ENCODE measurements at places on chromosomes 13 and 19.
A peak's percentile ranks its signal among the peaks of the same experiment; 100 is the strongest.

DNA sequence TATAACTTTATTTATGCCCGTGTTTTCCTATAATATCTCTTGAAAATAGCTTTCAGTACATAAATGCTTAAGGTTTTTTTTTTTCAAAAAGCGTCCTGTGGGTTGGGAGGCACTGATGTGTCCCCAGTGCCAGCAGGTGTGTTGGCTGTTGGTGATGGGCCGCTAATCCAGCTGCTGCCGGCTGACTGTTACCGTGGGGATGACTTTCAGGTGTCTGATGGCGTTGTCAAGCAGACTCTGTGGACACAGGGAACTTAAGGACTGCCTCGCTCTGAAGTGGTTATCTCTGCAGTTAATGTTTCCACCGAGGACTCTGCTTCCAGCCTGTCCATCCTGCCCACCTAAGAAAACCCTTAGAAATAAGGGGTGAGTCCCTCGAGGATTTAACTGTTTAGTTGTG, 94.5 kb downstream of the ANKRD10 start:
- peak; percentile 18 for DNase-seq

DNA sequence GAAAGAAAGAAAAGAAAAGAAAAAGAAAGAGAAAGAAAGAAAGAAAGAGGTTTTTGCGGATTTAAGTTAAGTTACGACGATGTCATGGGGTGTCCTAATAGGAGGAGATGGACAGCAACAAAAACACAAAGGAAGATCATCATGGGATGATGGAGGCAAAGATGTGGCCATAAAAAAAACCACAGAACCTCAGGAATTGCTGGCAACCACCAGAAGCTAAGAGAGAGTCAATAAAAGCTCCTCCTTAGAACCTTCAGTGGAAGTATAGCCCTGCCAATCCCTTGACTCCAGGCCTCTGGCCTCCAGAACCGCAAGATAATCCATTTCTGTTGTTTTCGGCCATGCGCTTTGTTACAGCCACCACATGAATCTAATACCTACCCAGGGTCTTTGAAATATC, 11.5 kb downstream of the PLEKHA4 start:
- no peak for DNase-seq

- DNase-seq: no peak
Observed at GRCh38 chr13:74062933-74063332, 71.3 kb downstream of the KLF12 start.

DNA sequence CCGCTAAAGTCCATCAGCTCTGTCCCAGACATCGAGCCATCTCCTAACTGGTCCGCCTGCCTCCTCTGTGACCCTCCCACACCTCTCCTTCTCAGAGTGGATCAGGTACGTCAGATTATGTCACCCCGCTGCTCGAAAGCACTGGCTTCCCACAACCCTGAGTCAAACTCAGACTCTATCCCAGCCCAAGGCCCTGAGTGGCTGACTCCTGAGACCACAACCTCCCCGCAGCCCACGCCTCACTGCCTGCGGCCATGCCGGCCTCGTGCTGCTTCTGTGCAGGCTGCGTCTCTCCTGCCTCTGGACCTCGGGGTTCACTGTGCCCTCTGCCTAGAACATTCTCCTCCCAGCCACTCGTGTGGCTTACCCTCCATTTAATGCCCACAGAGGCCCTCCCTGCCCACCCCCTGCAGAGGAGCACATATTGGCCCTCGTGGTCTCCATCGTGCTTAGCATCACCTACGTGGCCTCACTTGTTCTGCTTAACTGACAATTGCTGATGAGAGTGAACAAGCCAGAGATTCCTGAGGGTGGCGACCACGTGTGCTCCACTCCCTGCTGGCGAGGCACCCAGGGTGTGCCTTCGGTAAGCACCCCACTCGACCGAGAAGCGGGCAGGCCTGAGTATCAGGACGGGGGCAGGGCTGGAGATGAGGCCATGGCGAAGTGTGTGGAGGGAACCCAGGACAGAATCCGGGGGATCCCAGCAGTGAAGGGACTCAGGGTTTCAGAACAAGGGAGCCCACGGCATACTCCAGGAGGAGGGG, 13.5 kb upstream of the FKRP start:
- no peak for DNase-seq

- DNase-seq: no peak
Observed at GRCh38 chr13:89136678-89137077, 1465.5 kb downstream of the SLITRK5 start.

- peak; percentile 20 for DNase-seq
Observed at GRCh38 chr13:94917824-94918223, 205.5 kb upstream of the SOX21 start.

DNA sequence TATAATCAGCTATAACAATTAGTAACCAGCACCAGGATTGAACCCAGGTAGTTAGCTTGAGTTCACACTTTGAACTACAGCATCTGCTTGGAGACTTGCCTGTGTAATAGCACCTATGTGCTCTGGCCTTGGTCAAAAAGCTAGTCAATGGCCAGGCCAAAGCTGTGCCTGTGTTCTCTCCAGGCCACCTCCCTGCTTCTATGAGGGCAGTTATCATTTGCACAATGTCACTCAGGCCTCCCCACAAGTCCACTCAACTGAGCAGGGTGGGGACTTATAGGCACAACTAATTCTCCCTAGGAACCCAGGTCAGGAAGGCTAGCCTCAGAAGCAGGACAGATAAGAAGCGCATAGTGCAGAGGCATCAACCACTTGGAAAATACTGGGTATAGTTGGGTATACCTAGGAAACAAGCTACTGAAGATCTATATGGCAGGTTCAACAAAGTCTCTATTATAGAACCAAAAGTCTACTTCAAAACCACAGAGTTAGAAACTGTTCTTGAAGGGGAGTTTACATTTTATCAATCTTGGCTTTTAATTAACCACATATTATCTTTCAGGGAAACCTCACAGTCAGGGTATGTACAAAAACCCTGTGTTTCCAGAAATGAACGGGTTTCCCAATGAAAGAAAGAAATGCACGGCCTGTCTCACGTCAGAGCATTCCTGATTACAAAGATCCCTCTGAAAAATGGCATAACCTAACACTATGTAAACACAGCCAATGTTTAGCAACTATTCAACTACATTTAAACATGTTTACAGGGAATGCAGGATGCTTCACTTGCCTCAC, 140.9 kb downstream of the ABCC4 start:
- DNase-seq: no peak

GRCh38 chr19:6425732-6426620, 1.4 kb upstream of the KHSRP start:
- no peak for DNase-seq

DNA sequence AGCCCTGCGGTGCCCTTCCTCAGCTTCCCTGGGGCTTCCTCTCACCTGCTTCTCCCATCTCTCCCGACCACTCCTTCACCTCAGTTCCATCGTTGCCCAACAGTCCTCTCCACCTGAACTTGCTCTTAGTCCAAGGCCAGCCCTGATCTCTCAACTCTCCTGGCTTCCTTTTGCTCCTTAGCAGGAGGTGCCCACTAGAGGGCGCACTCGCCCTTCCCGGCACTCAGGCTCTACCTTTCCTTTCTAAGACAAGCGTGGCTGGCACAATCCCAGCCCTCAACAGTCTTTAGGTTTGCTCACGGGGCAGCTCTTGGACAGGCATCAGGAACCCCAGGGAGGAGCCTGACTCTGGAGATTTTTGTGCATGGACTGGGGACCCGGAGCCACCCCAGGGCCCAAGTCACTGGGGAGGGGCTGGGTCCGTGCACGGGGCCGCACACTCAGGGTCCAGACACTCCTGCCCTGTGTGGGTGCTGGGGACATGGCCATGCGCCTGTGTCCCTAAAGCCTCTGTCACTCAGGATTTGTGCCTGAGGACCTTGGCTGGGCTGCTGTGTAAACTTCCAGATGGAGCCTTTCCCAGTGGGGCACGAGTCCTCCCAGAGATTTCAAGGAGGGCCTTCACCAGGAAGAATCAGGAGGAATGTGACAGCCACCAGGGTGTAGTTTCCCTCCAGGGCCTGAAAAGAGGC, 12.1 kb upstream of the CEACAM8 start:
- peak; percentile 75 for DNase-seq

GRCh38 chr13:90416938-90417337, 930.5 kb upstream of the MIR17HG start:
- peak; percentile 15 for DNase-seq

- DNase-seq: no peak
Observed at GRCh38 chr19:54530866-54531265, 28.2 kb downstream of the LAIR2 start.

DNA sequence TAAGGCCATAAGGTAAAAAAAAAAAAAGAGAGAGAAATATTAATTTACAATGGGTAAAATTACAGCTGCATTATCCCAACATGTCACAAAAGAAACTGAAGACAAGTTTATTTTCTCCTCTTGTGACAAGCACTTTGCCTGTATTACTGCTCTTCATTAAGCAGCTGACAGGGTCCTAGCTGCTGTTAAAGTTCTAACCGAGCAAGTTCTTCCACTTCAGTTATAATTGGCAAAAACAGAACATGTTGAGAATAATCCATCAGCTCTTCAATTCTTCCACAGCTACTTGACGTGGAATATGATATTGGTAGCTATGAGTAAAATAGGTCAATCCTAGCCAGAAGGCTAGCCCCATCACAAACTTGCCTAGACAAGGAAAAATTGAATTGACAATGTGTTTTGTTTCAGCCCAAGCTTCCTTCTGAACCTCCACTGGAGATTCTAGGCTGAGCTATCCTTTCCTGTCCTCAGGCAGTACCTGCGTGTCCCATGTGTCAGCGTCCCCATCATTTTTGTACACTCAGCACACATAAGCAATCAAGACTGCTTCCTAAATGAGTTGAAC, 32.2 kb upstream of the DOCK9 start:
- DNase-seq: no peak

DNA sequence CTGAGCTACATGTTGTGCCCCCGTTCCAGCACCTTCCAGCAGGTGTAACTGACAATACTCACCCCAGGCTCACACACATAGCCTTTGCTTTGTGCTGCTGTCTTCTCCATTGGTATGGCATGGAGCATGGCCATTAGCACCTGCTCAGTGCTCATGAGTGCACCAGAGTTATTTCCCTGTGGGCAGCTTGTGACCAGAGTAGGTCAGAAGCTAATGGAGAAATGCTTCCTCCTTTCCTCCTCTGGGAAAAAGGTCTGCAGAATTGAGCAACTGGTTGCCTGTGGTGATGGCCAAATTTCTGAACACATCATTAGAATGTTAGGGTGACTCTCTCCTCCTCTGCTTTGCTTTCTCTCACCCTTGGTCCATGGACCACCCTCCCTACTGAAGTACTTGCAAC, 344.5 kb upstream of the TMTC4 start:
- no peak for DNase-seq

- peak; percentile 93 for DNase-seq
Observed at GRCh38 chr13:74135326-74136083, 1.3 kb upstream of the KLF12 start.

DNA sequence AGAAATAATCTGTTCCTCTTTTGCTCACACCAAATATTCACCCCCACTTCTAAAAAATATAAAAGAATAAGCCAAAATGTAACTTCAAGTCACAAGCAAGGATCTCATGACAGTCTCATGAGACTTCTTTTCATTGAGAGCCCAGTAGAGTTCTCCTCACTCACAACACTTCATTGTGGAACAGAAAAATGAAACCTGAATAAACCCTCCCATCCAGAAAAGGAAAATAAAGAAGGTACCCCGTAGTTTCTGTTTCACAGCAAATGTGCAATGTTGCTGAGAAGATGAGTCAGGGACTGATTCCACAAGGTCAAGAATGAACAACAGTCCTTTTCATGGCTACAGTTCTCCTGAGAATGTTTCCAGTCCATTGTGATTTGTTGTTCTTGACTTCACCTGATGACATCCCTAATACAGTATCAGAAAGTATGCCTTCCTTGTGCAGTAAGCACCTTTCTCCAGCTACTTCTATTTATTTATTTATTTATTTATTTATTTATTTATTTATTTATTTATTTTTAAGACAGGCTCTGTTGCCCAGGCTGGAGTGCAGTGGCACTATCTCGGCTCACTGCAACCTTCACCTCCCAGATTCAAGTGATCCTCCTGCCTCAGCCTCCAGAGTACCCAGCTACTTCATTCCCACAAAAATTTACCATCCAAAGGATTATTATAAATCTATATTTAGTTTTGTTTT, 6.4 kb upstream of the ZNF841 start:
- DNase-seq: no peak

- no peak for DNase-seq
Observed at GRCh38 chr13:41991936-41992335, 31.0 kb upstream of the VWA8 start.

- DNase-seq: peak; percentile 93
Observed at GRCh38 chr19:56367829-56368711, 25.3 kb downstream of the ZNF582 start.

DNA sequence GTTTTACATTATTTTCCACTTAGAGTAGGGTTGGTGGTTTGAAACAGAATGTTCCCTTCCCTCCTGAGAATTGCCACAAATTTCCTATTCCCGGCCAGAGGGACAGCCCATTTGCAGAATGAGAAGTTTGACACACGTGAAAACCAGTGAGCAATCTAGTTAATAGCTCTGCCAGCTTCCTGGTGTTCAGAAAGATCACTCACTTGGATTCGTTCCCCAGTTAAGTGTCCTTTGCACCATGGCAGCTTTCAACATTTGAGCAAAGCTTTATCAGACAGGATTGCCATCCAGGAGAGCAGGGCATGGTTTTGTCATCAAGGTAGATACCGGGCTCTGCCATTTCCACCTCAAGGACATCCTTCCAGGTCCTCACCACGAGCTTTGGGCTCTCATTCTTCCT, 28.2 kb downstream of the RASL11A start:
- no peak for DNase-seq

DNA sequence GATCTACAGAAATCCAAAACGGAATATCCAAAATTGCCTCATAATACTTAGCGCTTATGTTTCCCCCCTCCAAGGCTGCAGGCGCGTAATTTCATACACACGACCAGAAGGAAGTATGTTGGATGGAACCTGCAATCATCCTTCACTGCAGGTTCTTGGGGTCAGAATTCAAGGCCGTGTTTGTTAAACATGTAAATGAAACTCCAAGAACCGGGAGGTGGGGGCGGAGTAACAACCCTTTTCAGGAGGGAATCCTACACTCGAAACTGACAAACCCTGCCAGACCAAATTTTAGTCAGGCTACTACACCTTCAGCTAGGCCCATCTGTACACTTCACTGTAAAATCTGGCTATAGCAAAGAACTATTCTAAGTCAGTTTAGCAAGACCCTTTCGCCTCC, 1.3 kb downstream of the ZNF607 start:
- DNase-seq: peak; percentile 29

DNA sequence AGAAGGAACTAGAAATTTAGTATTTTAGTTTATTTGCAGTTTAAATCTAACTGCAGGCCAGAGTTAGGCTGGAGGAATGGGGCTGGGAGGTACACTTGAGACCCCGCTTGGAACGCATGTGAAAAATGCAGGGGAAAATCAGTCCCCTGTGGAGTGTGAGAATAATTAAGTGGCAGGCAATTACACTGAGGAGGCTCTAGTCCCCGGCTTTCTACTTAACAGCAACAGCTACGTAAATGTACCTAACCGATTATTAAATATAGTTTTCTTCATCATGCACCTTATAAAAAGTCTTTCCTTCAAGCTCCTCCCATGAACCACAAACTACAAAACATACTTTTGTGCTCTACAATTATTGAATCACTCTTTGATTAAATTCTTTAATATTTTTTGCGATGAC, 804 bp downstream of the ZNF708 start:
- peak; percentile 68 for DNase-seq
